A549 treated with Hydrocortisone at 1 μM for 4 hours (cell line): ENCODE measurements at places on chromosomes 12 and 14. TPM values are rescaled to one million over a fixed set of nuclear protein-coding genes. Genes with fewer than 3 reads are reported as not detected.

Gene WSCD2
- not detected in 5 replicates for total RNA-seq

Gene PLEKHH1
- 3.0 to 3.5 TPM (median 3.2 TPM) in 5 replicates for total RNA-seq

Gene TSHR
- not detected in 5 replicates for total RNA-seq

Gene KCNA1
- not detected in 5 replicates for total RNA-seq

Gene JKAMP
- 60.0 to 85.8 TPM (median 68.8 TPM) in 5 replicates for total RNA-seq

Gene NT5DC3
- 21.5 to 32.3 TPM (median 22.5 TPM) in 5 replicates for total RNA-seq

Gene GLI1
- 4.5 to 6.2 TPM (median 5.6 TPM) in 5 replicates for total RNA-seq

Gene SPIC
- not detected in 5 replicates for total RNA-seq

Gene HCAR3
- total RNA-seq: 0.11 TPM in 1 of 5 replicates, not detected in the others

Gene P2RX2
- total RNA-seq: not detected in 5 replicates

Gene ERC1
- 11.1 to 19.0 TPM (median 14.8 TPM) in 5 replicates for total RNA-seq

Gene OR4N2
- not detected in 5 replicates for total RNA-seq

Gene STYK1
- total RNA-seq: 0.08 to 0.41 TPM (median 0.22 TPM) in 5 replicates

Gene MYF5
- not detected in 5 replicates for total RNA-seq

Gene KDM5A
- total RNA-seq: 17.7 to 22.2 TPM (median 20.5 TPM) in 5 replicates

Gene RTL1
- total RNA-seq: 0.14 to 0.29 TPM (median 0.28 TPM) in 5 replicates

Gene TIMELESS
- total RNA-seq: 33.4 to 38.2 TPM (median 36.3 TPM) in 5 replicates

Gene ADCY6
- 9.9 to 14.6 TPM (median 12.8 TPM) in 5 replicates for total RNA-seq

Gene GALNT8
- not detected in 5 replicates for total RNA-seq

Gene NGDN
- total RNA-seq: 59.7 to 66.1 TPM (median 62.3 TPM) in 5 replicates

Gene SLC6A15
- 3.4 to 5.0 TPM (median 4.0 TPM) in 5 replicates for total RNA-seq

Gene PTPRO
- total RNA-seq: 0.05 to 0.29 TPM (median 0.15 TPM) in 4 of 5 replicates, not detected in the other

Gene CIROP
- total RNA-seq: not detected in 5 replicates

Gene CCDC38
- 0.07 to 0.30 TPM (median 0.14 TPM) in 5 replicates for total RNA-seq

Gene SAV1
- 24.6 to 31.9 TPM (median 30.0 TPM) in 5 replicates for total RNA-seq

Gene ART4
- total RNA-seq: not detected in 5 replicates

Gene HOTAIR
- 0.13 to 0.48 TPM (median 0.17 TPM) in 5 replicates for total RNA-seq

Gene PTPRB
- 0.48 to 1.1 TPM (median 0.69 TPM) in 5 replicates for total RNA-seq

Gene NPFF
- not detected in 5 replicates for total RNA-seq

Gene MIPOL1
- total RNA-seq: 1.8 to 3.2 TPM (median 3.2 TPM) in 5 replicates

Gene RASAL1
- 0.17 to 0.46 TPM (median 0.33 TPM) in 5 replicates for total RNA-seq

Gene PRIMA1
- 0.32 to 0.59 TPM (median 0.43 TPM) in 5 replicates for total RNA-seq

Gene CLEC4D
- total RNA-seq: not detected in 5 replicates

Gene RIC8B
- total RNA-seq: 7.9 to 12.2 TPM (median 9.1 TPM) in 5 replicates

Gene BRF1
- total RNA-seq: 24.9 to 27.6 TPM (median 26.4 TPM) in 5 replicates

Gene RESF1
- 15.3 to 19.9 TPM (median 16.2 TPM) in 5 replicates for total RNA-seq

Gene OTUB2
- total RNA-seq: 2.7 to 3.9 TPM (median 3.0 TPM) in 5 replicates

Gene TCTN2
- total RNA-seq: 11.2 to 14.1 TPM (median 12.8 TPM) in 5 replicates

Gene SIRT4
- total RNA-seq: 0.67 to 1.1 TPM (median 0.90 TPM) in 5 replicates

Gene SLC5A8
- not detected in 5 replicates for total RNA-seq

Gene CD9
- total RNA-seq: 253 to 288 TPM (median 276 TPM) in 5 replicates

Gene PCED1B
- total RNA-seq: 17.2 to 21.4 TPM (median 18.9 TPM) in 5 replicates
